ENCODE measurements at places on chromosomes 6 and 20.

DNA sequence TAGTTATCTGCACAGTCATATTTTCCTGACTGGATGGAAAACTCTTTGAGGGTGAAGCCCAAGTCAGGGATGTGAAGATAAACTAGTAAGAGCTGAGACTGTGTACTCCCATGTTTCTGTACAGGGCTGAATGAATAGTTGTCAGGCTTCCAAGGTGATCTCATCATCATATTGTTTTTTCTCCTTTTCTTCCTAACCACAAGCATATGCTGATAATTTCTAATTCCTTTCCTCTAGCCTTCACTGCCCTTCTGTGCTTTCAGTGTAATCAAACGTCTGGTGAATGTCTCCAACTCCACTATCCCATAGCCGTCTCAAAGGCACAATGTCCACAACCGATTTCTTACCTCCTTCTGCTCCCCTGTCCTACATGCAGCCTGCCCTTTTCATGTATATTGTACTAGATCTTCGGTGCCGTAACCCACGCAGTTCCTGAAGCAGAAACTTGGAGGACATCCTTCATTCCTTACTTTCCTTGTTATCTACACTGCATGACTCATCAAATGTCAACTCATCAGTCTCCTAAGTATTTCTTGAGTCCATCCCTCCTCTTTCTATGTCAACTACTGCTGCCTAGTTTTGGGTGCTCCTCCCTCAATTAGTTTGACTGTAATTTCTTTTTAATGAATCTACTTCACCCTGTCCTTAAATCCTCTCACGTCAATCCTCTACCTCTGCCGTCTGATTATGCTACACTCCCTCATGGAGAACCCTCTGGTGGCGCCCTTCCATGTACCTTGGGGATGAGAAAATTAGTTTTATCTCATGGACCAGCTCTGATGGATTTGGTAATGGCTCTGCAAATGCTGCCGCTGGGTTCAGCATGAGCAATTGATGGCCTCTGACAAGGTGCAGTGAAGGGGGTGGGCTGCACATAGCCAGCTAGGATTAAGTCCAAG, 21.9 kb downstream of the NCOA7 start:
- DNase-seq: no peak

DNA sequence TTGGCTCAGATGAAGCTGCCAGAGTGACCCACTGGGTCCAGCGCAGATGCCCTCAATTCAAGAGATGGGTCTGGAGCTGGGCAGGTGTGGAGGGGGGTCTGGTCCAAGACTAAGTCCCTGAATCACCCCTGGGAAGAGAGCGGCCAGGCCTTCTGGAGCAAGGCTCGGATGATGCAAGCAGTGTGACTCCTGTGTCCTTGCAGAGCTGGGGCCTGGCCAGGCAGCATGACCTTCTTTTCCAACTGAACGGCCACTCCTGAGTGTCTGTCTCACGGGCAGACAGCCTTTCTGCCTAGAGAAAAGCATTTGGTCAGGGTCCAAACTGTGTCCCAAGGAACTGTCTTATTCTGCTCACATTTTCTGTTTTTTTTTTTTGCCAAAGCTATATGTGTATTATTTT, 42.6 kb upstream of the FNDC1 start:
- no peak for DNase-seq

DNA sequence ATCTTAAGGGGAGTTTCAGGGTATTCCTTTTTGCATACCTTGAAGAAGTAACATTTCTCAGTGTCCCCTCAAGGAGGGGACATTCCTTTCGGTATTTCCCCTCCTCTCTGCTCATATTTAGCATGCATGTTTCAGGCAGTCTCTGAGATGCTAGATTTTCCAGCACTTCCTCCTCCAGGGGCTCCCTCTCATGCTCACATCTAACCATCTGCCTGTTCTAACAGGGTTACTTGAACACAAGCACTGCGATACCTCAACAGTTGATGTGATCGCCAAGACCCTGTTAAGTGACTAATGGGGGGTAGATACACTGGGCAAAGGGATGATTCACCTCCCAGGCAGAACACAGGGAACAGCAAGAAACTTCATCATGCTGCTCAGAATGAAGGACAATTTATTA, 12.9 kb upstream of the MCM3 start:
- no peak for DNase-seq

- no peak for DNase-seq
These were observed 66.1 kb downstream of the SYNJ2 start for GRCh38 chr6:158047563-158048323.

GRCh38 chr6:160386869-160387530, 38.8 kb downstream of the SLC22A3 start:
- no peak for DNase-seq

- no peak for DNase-seq
These were observed 102.3 kb downstream of the HIVEP2 start for GRCh38 chr6:142842418-142843261.

All from esophagus squamous epithelium (tissue), 5 donors.